ENCODE measurements at places on chromosomes 6 and 20.

DNA sequence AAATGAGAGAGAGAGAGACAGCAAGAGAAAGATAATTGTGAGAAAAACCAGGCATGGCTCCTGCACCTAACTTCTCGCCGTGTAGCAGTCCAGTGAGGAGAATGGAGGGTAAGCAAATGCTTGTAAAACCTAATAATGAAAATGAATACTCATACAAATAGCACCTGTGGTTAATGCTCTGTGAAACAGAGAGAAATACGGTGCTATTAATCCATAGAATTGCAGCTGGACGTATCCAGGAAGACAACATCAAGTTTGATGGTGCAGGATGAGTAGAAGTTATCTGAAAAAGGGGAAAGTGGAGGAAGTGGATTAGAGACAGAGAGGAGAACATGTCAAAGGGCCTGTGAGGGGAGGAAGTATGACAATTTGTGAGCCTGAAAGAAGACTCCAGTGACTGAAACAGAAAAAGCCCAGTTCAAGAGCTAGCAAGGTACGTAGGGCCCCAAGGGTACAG, 89.4 kb upstream of the PAK5 start:
- no peak for DNase-seq

GRCh38 chr6:164531736-164532135, 777.7 kb downstream of the C6orf118 start:
- no peak for DNase-seq

- no peak for DNase-seq
These were observed 85.1 kb downstream of the PHF20 start for GRCh38 chr20:35856866-35857265.

GRCh38 chr20:50484271-50484976, 25.8 kb upstream of the PTPN1 start:
- DNase-seq, result no peak

DNA sequence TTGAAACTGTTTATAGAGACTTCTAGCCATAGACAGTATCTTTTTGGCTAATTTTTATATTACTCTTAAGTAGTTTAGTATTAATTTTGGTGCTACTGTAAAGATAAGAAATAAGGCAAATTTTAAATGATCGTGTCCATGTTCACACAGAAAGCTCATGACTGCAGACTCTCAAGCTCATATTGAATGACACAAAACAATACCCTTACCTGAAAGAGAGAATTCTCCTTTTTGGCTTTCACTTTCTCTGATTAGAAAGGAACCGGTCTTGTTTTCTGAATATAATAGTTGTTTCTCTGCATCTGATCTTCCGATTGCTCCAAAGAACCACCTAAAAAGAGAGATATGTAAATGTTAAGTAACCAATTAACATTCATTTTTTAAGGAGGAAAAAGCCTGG, 57.0 kb downstream of the FRK start:
- no peak for DNase-seq

DNA sequence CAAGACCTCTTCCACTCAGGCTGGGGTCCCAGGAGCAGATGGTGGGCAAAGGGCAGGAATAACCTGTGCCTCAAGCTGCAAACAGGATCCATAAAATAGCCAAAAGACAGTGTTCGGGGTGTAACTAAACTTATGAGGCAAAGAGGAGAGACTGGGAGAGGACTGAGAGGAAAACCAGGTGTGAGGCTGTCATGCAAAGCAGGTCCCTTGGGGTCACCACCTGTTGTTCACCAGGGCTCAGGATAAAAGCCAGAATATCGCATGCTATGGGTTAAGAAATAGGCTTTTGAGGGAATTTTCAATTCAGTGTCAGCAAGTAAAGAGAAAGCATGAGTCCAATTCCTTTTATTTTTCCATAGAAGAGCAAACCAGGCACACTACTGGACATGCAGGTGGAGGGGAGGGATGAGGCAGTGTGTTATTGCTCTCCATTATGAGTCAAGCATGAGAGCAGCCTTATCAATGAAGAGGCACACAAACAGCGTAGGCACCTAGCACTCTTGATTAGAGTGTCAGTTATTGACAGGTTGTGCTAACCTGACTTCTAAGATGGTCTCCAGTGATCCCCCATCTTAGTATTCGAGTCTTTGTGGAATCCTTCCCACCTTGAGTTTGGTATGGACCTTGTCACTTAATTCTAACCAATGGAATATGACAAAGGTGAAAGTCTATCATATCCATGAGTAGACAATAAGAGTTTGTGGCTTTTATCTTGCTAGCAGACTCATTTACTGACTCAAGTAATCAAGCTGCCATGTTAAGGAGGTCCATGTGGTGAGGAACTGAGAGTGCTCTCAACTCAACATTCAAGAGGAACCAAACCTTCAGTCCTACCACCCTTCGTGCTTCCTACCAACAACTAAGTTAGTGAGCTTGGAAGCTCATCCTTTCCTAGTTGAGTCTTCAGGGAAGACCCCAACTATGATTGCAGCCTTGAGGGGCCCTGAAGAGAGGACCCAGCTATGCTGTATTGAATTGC, 18.8 kb downstream of the HLA-E start:
- no peak for DNase-seq

DNA sequence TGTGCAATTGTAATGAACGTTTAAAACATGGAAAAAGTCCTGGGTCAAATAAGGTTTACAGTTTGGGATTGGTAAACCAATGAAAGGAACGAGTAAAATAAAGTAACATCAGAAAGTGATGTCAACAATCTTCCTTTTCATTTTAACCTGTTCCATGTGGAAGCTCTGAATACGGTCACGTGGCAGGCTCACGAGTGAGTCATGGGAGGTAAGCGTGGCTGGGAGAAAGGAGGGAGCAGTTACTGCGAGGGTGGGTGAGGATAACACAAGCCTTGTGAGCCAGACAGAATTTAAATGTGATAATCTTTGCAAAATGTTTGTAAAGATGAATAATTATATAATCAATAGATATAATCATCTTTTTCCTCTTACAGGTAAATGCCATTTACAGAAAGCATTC, 171.3 kb upstream of the HDAC2 start:
- DNase-seq, result no peak

GRCh38 chr6:19864285-19864684, 27.1 kb downstream of the ID4 start:
- no peak for DNase-seq

- no peak for DNase-seq
These were observed 25.3 kb downstream of the SRPK1 start for GRCh38 chr6:35895560-35895959.

DNA sequence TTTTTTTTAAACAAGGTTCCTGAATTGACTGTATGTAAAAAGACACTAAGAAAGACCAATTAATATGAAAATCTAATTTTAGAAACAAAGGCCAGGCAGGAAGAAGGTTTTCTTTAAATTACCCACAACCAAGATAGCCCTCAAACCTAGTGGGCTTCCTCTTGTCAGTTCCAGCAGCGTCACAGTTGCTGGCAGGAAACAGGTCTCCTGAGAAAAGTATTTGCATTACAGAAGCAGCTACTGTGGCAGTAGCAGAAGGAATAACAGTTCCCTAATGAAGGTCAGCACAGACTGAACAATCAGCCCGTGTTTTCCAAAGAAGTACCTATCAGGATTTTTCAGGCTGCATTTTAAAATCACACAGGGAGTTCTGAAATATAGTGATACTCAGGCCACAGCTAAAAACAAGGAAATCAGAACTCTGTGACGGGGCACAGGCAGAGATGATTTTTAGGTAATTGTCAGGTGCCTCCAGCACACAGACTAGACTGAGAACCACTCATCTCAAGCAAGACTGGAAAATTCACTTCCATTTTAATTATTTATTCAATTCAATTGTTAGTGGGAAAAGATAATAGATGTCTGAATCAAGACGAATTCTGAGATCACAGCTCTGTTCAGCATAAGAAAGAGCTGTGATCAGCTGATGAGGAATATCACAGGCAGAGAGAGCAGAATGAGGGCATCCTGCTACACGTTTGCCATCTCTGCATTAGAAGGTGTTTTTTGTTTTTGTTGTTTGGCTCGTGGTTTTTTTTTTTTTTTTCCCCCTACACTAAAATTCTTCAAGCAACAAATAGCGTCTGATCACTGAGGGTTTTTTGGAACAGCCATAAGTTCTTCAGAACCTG, 230.5 kb upstream of the KHDRBS2 start:
- DNase-seq, result no peak

DNA sequence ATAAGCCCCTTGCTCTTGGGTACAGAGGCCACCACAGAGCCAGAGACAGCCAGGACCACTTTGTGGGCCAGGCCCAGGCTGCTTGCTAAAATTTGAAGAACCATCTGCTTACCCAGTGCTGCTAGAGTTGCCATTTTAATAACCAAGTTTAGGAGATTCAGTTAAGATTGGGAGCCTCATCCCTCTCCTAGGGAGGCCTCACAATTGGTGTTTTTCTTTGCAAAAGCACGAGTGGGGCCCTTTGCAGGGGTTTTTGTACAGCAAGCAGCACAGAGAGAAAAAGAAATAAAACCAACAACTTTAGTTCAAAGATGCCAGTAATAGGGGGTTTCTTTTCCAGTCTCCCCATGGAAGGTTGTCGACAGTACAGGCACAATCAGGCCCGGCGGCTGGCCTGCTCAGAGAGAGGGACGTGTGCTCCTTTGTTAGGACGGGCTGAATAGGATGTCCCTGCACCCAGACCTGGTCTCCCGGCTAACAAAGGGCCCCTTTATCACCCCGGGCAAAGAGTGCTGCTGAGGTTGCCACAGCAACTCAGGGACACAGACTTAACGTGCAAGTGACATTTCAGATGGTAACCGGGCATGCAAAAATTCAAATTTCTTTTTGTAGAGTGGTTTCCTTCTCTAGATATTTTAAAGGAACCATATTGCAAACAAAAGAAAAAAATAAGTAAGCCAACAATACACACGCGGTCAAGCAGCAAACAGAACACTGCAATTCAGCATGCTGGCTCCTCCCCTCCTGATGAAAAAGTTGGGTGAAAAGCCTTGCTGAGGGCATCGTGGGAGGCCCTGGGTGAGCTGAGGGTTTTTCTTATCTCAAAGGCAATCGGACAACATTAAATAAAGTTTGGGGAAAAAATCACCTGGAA, 10.5 kb upstream of the TOX2 start:
- DNase-seq, result no peak

DNA sequence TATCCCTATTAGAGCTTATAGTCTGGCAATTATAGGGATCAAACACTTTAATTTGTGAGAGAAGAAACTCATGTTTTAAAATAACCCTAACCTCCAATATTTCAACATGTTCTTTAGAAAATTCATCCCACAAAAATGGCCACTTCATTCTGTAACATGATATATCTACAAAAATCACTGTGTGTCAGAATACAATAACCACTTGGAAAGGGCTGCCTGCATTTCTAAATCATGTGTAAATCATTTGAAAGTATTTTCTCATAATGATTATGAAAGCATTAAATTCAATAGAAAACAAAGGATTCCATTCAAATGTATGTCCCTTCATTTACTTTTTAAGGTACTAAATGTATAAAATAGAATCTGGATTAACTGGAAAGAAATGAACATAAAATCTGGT, 101.4 kb upstream of the NHSL1 start:
- DNase-seq, result peak; percentile 27

DNA sequence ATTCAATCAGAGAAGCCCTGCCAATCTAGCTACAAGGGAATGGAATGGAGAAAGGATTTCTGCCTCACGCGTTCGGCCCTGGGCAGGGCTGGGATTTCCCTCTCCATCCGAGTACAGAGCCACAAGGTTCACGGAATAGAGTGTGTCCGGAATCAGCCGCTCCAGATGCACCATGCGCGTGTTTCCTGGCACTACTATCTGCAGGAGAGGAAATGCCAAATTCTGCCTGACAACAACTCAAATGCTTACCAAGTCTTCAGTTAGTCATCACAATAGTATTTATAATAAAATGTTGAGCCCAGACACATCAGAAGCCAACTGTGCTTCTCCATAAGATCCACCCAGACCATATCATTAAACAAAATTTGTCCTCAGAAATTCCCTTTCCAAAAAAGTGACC, 75.1 kb downstream of the COL12A1 start:
- DNase-seq, result peak; percentile 12

DNA sequence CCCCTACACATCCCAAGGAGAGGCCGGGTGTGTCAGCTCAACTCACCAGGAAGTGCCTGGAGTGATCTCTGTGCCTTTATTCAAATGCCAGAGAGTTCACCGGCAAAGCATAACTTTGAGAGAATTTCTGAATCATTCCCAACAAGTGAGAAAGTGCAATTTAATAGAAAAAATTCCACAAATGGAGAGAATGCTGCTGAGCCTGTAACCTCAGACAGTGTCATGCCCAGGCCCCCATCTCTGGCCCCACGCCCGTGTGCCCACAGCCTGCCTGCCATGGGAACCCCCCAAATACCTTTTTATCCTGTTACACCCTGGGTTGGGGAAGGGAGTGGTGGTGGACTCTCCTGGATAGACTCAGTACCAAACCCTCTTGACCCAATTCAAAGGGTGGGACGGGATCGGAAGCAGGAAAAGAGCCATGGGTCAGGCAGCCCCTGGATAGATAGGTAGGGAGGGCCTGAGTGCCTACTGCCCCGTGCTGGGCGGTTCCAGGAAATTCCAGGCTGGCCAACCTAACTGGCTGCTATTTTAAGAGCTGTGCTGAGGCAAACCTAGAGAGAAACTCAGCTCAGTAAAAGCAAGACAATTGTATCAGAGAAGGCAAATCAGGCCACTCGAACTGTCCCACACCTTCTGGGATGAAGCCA, 179.0 kb upstream of the FOXA2 start:
- DNase-seq, result peak; percentile 19

DNA sequence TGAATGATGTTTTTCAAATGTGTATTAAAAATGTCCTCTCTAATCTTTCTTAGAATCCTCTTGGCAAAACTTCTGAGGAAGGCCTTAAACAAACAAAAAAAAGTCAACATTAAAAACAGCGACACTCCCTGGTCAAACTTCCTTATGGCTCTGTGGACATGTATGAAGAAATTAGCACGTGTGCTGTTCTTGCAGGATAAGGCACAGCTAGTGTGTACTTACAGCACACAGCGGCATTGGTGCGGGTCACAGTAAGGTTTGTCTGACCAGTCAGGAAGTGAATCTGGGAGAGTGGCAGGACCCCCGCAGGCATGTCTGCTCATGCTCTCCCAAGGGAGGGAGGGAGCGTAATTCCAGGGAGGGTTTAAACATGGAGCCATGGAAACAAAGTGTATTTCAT, 38.8 kb downstream of the SLC22A1 start:
- DNase-seq, result no peak

GRCh38 chr6:30826961-30827342, 57.4 kb upstream of the DDR1 start:
- no peak for DNase-seq

- no peak for DNase-seq
These were observed 25.0 kb upstream of the MRPS18A start for GRCh38 chr6:43712579-43712978.

GRCh38 chr20:991850-992249, 10.3 kb downstream of the RSPO4 start:
- DNase-seq, result no peak

DNA sequence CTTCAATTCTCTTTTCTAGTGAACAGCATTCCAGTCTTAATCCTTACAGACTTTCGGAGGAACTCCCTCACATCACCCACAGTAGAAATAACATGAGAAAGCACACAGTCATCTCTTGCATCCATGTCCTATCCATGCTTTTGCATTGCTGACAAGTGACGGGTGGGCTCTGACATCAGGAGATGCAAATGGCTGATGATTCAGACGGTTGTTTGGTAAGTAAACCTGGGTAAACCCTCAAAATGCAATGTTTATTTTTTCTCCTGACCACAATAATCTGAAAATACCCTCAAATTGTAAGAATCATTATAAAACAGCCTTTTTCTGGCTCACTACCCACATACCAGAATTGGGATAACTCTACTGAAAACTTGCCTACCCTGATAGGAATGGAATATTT, 792.0 kb downstream of the MAFB start:
- DNase-seq, result peak; percentile 41

GRCh38 chr6:142805042-142805441, 139.9 kb downstream of the HIVEP2 start:
- DNase-seq, result no peak

GRCh38 chr6:107334026-107334425, 125.3 kb downstream of the PDSS2 start:
- no peak for DNase-seq

Data from AG08396 (cell line).